ENCODE measurements at places on chromosomes 16 and 17.
A peak's percentile ranks its signal among the peaks of the same experiment; 100 is the strongest.

GRCh38 chr17:21213638-21214014 lies 335 bp downstream of the TMEM11 start:
- DNase-seq: no peak

- DNase-seq: no peak
Measured at GRCh38 chr16:6381896-6382295, 950.7 kb upstream of the RBFOX1 start.

GRCh38 chr17:71824671-71825070 lies 296.1 kb upstream of the SOX9 start:
- DNase-seq: no peak

DNA sequence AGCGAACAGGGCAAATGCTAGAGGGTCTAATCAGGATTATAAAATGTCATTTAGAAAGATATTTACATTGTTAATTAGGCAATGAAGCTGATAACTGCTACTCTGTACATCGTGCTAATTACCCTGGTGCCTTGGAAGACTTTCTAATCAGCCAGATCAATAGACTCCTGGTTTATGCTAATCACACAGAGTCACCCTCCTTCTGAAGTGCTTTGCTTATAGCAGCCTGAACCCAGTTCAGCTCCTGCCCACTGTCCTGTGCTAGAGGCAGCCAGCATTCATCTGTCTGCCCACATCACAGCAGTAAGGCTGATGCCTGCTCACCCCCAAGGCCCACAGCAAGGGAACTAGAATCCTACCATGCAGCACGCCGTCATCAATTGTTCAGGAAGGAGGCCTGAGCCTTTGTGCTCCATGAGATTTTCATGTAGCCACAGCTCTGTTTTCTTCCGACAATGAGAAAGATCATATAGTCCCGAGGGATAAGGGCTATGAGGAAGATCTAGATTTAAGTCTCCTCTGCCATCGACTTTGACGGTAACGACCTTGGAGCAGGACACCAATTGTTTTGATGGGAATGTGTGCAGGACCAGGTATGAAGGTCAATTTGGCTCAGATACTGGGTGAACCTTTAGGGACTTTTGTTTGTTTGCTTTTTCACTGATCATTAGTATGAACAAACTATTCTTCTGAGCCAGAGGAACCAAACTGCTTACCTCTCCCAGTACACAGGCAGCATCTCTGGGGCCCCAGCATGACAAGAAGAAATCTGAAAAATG lies 12.5 kb upstream of the LYRM9 start:
- no peak for DNase-seq

DNA sequence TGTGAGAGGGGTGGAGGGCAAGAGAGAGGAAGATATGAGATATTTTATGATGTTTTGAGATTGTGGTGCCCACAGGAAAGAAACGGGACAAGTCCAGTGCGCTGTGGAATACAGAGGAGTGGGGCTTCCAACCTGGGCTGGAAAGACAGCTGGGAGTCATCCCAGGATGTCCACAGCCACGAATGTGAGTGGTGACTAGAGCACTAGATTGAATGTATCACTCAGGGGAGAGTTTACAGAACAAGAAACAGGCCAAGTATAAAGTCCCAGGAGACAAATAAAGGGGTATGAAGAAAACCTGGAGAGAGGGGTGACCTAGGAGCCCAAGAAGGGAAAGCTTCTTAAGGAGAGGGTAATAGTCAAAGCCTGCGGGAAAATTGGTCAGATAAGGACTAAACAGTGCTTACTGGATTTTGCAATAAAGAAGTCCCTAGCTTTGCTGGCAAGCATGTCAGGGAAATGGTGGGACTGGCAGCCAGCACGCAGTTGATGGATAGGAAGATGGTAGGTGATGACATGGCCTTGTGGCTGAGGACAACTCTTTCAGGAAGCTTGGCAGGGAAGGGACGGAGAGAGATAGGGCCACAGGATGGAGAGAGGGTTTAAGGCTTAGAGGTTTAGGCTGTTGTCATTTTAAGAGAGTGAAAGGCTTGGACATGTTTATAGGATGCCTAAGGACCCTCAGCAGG lies 114.5 kb downstream of the AXIN2 start:
- DNase-seq: no peak

- DNase-seq: no peak
Measured at GRCh38 chr17:39751637-39752036, 13.9 kb downstream of the GRB7 start.

DNA sequence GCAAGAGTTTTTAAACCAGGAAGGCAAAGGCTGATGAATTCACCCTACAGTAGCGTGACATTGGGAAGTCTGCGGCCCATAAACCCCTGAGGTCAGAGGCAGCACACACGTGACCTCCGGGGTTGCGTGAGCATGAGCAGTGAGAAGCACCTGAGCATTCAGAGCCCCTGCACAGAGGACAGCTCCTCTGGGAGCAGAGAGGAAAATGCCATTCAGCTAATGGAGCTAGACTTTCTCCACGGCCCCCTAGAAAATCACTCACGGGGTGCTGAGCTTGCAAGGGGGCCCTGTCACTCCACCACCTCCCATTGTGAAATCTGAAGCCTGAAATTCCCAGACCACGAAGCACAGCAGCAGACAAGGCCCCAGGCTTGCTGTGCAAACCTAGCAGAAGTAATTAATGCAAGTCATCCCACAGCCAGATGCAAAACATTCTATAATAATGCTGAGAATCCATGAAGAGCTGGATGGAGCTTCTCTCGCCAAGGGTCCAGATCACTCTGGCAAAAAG lies 114.9 kb upstream of the RCVRN start:
- DNase-seq: no peak

DNA sequence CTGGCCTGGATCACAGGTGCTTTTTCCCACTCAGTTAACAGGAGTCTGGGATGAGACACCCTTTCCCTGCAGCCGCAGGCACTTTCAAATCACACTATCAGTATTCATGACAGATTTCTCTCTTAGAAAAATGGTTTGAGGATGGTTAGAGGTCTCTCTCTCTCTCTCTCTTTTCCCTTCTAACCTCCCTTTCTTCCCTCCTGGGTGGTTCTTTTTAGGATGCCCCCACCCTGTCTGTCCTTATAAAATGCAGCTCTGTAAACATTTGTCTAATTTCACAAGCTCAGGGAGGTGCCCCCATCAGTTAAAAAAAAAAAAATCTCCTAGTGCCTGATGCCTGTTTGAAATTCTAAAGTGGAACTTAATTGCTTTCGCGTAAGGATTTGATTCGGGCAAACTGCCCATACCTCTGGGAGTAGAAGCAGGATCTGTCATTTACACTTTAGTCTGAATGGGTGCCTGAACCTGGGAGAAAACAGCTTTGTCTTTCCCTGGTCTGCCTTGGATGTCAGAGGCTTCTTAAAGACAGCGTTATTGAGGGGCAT lies 158.8 kb downstream of the CCDC182 start:
- no peak for DNase-seq

DNA sequence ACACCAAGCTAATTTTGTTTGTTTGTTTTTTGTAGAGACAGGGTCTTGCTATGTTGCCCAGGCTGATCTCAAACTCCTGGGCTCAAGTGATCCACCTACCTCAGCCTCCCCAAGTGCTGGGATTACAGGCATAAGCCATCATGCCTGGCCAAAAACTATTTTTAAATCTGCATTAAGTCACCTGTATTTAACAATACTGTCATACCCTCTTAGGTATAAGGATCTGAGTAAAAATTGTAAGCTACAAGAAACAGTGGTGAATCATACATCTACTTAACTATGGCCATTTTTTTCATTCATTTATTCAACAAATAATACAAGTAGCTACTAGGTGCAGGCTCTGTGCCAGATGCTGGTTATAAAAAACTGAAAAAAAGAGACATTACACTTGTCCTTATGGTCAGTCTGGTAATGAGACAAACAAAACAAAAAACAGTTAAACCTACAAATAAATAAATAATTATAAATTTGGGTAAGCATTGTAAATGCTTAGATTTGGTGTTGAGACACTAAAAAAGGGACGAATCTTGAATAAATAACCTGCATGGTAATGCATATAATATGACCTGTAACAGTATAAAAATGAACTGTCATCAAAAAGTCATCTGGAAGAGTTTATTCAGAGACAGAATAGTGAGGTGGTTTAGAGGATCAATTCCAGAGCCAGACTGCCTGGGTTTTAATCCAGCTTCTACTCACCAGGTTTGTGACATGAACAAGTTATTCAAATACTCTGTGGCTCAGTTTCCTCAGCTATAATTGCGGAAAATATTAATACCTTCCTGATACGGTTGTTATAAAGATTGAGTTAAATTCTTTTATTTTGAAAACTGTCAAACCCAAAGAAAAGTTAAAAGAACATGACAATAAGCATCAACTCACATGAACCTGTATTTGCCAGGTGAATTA lies 26.8 kb downstream of the BRIP1 start:
- no peak for DNase-seq

GRCh38 chr16:28977703-28978662 lies 3.4 kb downstream of the SPNS1 start:
- no peak for DNase-seq

GRCh38 chr17:38868817-38869525 lies 887 bp upstream of the LASP1 start:
- DNase-seq: peak; percentile 70

DNA sequence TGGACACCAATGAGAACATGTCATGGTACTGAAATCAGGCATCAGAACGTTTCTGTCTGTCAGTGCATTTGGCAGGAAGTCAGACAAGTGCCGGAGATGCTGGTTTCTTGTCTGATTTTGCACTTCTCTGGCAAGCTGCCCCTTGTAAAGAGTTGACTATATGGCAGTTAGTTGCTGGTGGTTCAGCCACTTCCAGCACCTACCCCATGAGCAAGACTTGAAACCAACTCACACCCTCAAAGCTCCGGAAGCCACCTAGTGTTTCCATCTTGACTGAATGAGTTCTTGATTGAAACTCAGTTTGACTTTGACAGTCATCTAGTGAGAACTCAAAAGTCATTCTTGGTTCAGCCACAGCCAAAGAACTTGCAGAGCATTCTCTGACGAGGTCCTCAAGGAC lies 225.1 kb downstream of the SPECC1 start:
- DNase-seq: no peak

- no peak for DNase-seq
Measured at GRCh38 chr16:49712542-49712941, 143.4 kb downstream of the ZNF423 start.

DNA sequence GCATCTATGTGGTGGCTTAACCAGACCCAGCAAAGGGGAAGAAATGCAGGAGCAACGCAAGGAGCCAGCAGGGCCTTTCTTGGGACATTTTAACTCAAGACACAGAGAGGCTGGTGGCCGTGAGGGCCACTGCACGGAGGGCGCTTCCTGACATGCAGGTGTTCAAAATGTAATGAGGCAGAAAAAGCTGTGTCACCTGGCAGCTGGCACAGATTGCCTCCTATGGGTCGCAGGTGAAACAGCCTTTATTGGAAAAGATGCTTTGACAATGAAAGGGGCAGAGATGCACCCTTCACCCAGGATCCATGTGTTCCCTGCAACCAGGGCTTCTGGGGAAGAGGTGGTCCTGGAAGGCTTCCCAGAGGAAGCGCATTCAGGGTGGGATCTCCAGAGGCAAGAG lies 219.3 kb downstream of the XYLT1 start:
- no peak for DNase-seq

DNA sequence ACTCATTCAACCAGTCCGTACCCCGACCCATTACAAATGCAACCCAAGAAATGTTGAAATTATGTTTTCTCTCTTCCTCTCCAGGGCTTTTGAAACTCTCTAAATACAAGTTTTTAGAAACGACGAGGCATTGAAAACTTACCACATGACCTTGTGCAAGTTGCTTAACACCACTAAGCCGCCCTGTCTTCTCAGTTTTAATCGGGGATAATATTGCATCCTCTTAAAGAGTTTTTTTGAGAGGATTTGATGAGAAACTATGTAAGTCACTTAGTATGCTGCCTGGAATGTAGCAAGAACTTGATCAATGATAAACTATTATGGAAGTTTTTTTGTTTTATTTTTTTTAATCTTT lies 149.0 kb upstream of the FAM20A start:
- DNase-seq: no peak

DNA sequence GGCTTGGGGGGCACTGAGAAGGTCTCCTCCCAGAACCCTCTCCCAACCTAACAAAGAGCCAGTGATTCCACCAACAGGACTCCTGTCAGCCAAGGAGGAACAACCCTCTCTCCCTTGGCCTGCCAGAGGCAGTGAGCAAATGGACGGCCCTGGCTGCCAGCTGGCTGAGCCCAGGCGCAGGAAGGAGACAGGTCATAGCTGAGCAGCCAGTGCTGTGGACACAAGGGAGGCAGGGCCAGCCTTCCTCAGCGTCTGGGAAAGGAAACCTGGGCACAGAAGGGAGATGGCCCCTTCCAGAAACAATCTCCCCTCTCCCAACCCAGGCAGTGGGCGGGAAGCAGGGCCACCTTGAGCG lies 2.1 kb downstream of the MPO start:
- DNase-seq: no peak

DNA sequence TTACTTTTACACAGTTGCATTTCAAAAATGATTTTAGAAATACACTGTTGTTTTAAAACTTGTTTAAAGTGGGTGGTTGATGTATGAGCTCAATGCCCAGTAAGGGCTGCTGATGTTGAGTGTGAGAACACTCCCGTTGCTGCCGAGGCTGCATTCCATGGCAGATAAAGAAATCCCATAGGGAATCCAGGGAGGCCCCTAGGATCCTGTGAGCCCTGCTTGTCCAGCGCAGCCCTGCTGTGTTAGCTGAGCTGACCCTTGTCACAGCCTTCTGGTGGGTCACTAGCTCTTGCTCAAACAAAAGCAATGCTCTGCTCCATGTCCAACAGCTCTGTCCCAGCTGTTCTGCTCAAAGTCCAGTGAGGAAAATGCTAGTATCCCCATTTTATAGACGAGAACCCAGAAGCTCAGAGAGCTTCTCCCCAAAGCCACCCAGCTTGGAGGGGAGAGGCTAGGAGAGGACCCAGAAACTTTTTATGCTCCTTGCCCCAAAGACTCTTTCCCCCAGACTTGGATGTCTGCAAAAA lies 18.6 kb upstream of the COL1A1 start:
- DNase-seq: no peak

- DNase-seq: no peak
Measured at GRCh38 chr16:85270374-85270773, 158.1 kb upstream of the CIBAR2 start.

DNA sequence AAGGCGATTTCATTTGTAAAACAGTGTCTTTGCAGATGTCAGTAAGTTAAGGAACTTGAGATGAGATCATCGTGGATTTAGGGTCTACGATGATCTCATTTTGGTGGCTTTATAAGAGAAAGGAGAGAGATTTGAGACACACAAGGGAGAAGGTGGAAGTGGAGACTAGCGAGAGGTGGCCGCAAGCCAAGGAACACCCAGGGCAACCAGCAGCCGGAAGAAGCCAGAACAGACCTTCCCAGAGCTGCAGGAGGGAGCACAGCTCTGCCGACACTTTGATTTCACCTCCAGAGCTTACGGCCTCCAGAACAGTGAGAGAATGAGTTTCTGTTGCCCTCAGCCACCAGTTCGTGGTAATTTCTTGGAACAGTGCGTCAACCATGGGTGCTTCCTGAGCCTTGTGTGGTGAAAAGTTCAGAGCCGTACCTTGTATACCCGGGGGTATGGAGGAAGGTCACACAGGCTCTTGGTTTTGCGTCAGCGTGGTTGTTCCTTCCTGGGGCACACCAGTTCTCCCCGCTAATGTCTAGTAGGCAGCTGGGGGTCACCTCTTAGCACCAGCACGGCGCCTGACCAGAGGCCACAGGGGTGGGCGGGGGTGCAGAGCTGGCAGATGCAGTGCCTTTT lies 12.9 kb upstream of the SEC14L1 start:
- peak; percentile 58 for DNase-seq
